Activated naive CD4-positive, alpha-beta T cell (primary cell): ENCODE measurements at places on chromosomes 7 and 10.

DNA sequence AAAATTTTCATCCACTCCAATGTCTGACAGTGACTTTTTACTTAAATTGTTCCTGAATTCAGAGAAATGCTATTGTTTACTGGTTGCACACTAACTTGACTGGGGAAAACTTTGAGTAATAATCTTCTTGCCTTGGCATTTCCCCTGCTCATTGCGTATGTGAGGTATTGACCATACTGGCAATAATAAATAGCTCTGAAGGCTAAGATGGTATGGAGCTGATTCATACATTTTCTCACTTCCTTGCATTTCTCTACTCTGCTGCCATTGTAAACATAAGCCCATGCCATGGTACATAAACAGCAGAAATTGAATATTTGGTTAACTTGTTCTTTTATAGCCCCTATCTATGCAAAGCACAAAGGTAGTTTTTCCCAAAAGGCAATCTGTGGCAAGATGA, 290.0 kb downstream of the RNLS start:
- DNase-seq = no peak

DNA sequence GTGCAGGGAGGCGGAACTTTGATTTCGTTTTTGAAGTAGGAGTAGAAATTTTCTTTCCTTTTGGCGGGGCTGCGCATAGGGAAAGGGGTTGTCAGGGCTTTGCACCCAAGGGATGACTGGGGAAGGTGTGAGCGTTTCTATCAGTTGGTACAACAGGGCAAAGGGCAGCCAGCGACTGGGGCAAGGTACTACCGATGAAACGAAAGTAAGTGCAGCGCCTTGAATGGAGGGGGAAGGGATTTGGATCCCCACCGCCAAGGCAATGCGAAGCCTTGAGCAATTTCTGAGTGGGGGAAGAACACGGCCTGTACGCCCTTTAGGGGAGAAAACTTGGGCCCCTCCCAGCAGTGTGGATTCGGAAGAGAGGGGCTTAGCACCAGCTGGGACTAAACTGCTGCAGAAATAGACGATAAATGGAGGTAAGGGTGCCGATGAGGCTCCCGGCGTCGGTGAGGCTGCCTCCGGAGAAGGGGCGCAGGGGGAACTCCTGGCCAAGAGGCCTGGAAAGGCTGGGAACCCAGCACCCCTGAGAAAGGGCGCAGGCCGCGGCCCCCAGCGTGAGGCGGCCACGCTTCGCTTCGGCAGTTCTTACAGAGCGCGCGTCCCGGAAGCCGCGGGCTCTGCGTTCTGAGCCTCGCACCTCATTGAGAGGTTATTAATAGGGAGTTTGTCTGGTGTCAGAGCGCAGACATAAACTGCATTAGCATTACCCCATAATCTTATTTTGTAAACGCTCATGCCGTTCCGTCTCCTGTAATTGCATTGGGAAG, 10.0 kb upstream of the TLX1 start:
- peak; percentile 52 for DNase-seq

- no peak for DNase-seq
Observed at GRCh38 chr10:91598211-91598977, 34.5 kb downstream of the PPP1R3C start.

DNA sequence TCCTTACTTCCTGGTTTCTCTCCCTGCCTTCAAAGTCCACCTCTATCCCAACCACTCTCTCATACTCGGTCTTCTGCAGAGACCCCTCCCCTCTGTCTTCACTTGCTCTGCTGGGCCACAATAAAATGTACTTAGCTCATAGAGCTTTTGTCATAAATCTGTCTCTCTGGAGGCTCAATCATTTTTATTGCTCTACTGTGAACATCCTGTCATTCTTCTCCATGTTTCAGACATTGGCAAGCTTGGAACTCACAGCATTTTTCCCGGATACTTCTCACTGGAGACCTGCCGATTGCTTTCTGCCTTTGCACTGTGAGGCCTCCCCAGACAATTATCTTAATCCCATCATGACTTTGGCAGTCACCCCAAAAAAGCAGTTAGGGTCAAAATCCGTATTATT, 192.3 kb upstream of the ZMIZ1 start:
- no peak for DNase-seq

GRCh38 chr10:18217577-18217976, 77.4 kb downstream of the CACNB2 start:
- no peak for DNase-seq

- no peak for DNase-seq
Observed at GRCh38 chr7:43444711-43445578, 138.0 kb upstream of the STK17A start.

GRCh38 chr10:75544993-75545706, 113.7 kb downstream of the LRMDA start:
- DNase-seq = no peak

GRCh38 chr10:124204726-124205125, 111.3 kb upstream of the CHST15 start:
- no peak for DNase-seq

DNA sequence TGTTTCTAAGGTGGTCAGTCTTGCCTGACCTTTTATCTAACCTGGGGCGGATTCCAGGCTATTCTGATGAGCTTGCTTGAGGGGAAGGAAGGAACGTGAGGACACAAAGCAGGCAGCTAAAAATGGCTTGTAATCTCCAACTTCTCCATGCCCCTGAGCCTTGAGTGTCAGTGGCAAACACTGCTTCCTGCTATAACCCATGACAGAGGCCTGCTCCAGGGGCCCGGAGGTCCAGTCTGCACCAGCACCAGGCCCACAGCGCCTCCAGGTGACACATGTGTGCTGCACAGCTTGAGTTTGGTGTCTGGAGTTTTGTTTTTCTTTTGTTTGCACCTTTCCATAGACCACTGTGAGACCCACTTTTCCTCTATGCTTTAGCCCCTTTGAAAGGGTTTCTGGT, 207.9 kb downstream of the PAXIP1 start:
- no peak for DNase-seq

GRCh38 chr7:48292949-48293348, 121.7 kb downstream of the ABCA13 start:
- no peak for DNase-seq

- no peak for DNase-seq
Observed at GRCh38 chr10:29107866-29108498, 180.9 kb upstream of the LYZL1 start.

DNA sequence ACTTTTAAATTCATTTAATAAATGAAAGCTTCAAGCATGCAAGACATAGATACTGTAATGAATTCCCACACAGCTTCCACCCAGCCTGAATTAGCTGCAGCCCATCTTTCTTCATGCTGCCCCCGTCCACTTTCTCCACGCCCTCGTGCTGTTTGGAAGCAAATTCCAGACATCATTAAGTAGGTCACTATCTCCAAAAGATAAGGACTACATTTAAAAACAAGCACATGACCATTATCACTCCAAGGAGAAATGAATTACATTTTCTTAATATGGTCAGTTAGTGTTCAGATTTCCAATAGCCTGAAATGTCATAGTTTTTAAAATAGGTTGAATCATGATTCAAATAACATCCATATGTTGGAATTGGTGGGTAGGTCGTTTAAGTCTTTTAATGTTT, 24.3 kb downstream of the LMTK2 start:
- DNase-seq = no peak

DNA sequence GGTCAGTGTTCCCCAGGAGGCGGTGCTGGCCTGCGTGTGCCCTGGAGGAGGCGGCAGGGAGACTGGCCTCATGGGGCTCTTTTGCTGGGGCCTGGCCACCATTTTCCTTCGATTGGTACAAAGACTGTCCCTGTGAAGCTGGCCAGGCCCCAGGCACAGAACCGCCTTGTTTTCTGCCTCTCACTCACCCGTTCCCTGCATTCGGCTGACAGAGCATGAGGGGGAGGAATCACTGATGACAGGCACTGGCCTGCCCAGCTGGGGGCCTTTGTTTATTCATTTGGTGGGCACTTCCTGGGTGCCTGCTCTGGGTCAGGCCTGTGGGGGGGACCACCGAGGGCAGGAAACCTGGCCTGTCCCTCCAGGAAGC, 139.2 kb downstream of the FAM53B start:
- DNase-seq = no peak

GRCh38 chr7:100407285-100408180, 21.0 kb downstream of the ZCWPW1 start:
- DNase-seq = no peak

GRCh38 chr7:122383934-122384333, 79.4 kb upstream of the FEZF1 start:
- no peak for DNase-seq

GRCh38 chr7:75856536-75856935, 22.3 kb upstream of the RHBDD2 start:
- no peak for DNase-seq

DNA sequence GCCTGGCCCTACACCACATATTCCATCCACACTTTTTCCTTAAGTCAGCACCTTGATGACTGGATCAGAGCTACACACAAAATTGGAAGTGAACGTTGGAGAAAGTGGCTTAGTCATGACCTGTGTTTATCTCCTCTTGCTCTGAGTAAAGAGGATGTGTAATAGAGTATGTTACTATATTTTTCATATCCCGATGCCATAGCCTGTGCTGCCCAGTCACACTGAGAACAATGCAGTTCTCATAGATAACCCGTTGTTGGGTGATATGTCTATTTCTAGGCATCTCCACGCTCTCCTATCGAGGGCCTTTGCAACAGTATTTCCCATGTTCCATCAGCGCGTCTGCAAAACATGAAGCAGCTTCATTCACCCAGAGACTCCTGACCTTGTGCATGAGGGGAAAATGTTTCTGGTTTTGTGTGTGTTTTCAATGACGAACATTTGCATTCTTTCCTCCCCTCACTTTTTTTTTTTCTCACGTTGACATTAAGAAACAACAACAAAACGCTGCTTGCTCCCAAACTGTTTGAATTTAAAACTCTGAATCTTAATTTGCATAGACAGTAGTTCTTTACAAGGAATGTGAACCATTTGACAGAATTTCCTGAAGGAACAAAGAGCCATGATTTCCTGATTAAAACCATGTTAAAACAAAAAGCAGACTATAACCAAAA, 43.4 kb downstream of the GRK5 start:
- DNase-seq = no peak

DNA sequence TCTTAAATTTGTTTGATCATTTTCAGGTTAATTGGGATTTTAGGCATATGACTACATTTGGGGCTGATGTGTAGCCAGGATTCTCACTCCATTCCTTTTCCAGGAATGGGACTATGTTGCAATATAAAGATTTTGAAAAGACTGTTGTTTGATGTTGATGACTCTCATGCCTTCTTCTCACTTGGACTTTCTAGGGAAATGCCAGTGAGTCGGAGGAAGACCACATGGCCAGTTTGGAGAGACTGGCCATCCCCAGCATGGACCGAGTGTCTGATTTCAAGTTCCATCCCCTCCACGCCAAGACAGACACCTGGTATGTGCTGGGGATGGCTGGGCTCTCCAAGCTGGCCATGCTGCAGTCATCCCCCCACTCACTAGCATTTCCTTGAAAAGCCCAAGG, 5.5 kb downstream of the IGFBP3 start:
- DNase-seq = no peak

- no peak for DNase-seq
Observed at GRCh38 chr10:72727130-72727529, 35.2 kb downstream of the MCU start.

DNA sequence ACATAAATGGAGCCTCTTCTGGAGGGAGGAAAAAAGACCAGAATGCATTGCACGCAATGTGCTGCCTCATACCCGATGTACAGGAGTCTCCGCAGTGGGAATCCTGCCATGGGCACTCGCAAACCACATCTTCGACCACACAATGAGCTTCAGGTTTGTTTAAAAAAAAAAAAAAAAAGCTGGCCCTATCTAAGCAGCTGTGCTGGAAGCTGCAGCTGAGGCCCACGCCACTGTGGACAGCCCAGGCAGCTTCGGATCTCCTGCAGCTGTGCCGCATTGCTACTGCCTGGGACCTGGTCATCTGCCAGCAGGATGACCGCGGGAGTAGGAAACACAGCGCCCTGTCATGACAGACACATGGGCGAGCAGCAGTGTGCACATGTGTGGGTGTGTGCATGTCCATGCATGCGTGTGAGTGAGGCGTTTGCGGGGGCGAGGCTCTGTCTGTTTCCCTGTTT, 26.0 kb downstream of the EN2 start:
- no peak for DNase-seq

- DNase-seq = no peak
Observed at GRCh38 chr7:98058186-98058585, 48.5 kb upstream of the LMTK2 start.

- no peak for DNase-seq
Observed at GRCh38 chr10:87578842-87579401, 74.2 kb downstream of the MINPP1 start.

DNA sequence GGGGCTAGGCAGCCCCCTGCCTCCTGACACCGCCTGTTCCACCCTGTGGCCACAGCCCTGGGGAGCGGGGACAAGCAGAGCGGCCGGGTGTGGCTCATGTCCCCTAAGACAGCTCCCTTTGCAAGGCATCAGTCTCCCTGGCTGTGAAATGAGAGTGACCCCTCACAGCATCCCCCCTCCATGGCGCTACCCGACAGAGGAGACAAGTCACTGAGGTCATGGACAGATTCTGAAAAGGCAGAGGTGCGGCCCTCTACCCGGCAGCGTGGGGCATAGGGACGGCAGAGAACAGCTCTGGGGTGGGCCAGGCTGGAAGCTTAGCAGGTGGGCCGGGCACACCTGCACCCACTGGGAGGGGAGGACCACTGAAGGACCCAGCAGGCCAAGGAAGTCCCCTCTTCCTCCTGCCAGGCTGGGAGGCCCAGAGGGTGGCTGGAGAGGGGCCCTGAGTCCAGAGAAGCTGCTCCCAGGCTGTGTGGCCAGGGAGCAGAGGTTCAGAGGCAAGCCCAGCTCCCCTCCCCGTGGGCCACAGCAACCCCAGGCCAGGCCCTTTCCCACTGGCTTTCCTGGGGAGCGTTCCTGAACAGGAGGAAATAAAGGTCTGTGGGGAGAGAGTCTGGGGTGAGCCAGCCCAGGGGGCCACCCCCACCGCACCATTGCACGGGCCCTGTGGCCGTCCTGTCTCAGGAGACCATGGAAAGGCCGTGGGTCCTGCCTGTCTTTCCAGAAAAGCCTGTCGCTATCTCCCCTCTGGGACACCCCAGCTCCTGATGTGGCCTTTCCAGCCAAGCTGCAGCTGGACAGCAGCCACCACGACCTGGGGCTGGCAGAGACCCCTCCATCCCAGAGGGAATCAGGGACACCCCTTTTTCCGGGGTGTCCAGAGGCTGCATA, 1.7 kb downstream of the ADAP1 start:
- DNase-seq = no peak

DNA sequence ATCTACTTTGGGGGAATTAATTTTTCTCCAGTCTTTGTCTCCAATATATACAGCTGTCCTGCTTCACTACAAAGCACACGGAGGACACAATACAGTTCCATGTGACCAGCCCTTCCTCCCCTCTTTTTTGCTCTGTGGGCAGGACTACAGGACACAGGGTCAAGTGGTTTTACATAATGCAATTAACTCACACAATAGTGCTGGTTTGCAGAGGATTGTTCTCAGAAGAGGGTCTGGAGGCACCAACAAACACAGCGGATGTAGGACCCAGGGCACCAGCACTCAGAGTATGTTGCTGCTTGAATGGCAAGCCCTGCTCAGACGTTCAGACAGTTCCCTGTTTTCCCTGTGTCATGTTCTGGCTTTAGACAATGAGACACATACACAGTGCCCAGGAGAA, 52.0 kb upstream of the NPTX2 start:
- DNase-seq = no peak
